ENCODE measurements at places on chromosomes 1 and 21. TPM values are rescaled to one million over a fixed set of nuclear protein-coding genes. Genes with fewer than 3 reads are reported as not detected.

The TFF1 gene
- not detected for total RNA-seq

- no peaks in the 10 kb centered on the region for H3K27me3 ChIP-seq
- H3K4me3 ChIP-seq: no peak overlapping the region
- H3K36me3 ChIP-seq: no peaks in the 10 kb centered on the region
- DNase-seq: no peak
Observed at GRCh38 chr21:31442339-31442738, 98.3 kb upstream of the TIAM1 start.

DNA sequence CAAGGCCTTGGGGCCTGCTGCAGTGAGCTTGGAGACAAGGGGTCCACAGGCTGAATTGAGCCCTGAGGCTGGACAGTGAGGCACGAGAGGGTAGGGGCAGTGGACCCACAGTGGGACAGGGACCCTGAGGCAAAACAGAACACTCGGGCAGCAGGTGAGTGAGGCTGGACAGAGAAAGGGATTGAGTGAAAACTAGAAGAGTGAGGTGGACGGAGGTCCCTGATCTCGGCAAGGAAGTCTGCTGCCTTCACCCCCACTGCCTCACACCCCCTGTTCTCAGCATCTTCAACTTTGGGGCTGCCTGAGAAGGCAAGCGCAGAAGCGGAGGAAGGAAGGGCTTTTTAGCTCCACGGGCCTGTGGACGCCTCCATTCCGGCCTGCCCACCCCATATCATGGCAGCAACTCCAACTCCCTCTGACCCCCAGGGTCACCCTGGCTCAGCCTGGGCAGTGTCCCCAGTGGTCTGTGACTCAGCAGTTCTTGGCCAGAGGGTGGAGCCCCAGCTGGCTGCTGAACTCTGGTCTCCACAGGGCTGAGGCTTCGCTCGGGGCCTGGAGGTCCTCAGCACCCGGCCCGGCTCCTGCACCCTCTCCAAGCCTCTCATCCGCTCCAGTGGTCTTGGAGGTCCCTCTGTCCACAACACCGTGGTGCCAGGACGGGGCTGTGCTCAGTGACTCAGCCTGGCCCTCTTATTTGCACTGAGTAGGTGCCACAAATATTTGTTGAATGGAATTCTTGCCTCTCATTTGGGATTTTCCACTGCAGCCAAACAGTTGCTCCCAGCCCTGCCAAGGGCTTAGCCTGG is 60.0 kb upstream of the EPS8L3 start:
- no peaks in the 10 kb centered on the region for H3K36me3 ChIP-seq
- H3K27ac ChIP-seq: peak overlapping the region; percentile 91
- peaks cover 68% of the 10 kb centered on the region for H3K4me1 ChIP-seq
- H3K27me3 ChIP-seq: no peaks in the 10 kb centered on the region
- peak; percentile 77 for DNase-seq

DNA sequence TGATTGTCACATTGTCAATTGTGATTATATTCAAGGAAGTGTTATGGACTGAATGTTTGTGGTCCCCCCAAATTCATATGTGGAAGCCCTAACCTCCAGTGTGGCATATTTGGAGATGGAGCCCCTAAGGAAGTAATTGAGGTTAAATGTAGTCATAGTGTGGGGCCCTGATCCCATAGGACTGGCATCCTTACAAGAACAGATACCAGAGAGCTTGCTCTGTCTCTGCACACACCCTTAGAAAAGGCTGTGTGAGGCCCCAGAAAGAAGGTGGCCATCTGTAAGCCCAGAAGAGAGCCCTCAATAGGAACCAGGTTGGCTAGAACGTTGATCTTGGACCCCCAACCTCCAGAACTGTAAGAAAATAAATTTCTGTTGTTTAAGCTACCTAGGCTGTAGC is 28.1 kb downstream of the VANGL1 start:
- peaks cover 19% of the 10 kb centered on the region for H3K4me1 ChIP-seq
- H3K27ac ChIP-seq: no peak overlapping the region
- H3K36me3 ChIP-seq: peaks cover 16% of the 10 kb centered on the region
- no peaks in the 10 kb centered on the region for H3K27me3 ChIP-seq
- DNase-seq: peak; percentile 45

GRCh38 chr1:32806910-32807523 is 10.1 kb downstream of the YARS1 start:
- no peak overlapping the region for H3K27ac ChIP-seq
- H3K4me1 ChIP-seq: no peaks in the 10 kb centered on the region
- H3K27me3 ChIP-seq: no peaks in the 10 kb centered on the region
- H3K36me3 ChIP-seq: peaks cover 62% of the 10 kb centered on the region
- no peak for DNase-seq

GRCh38 chr1:180343921-180344769 is 114.1 kb downstream of the LHX4 start:
- H3K4me3 ChIP-seq: no peak overlapping the region
- H3K27me3 ChIP-seq: no peaks in the 10 kb centered on the region
- DNase-seq: peak; percentile 42

DNA sequence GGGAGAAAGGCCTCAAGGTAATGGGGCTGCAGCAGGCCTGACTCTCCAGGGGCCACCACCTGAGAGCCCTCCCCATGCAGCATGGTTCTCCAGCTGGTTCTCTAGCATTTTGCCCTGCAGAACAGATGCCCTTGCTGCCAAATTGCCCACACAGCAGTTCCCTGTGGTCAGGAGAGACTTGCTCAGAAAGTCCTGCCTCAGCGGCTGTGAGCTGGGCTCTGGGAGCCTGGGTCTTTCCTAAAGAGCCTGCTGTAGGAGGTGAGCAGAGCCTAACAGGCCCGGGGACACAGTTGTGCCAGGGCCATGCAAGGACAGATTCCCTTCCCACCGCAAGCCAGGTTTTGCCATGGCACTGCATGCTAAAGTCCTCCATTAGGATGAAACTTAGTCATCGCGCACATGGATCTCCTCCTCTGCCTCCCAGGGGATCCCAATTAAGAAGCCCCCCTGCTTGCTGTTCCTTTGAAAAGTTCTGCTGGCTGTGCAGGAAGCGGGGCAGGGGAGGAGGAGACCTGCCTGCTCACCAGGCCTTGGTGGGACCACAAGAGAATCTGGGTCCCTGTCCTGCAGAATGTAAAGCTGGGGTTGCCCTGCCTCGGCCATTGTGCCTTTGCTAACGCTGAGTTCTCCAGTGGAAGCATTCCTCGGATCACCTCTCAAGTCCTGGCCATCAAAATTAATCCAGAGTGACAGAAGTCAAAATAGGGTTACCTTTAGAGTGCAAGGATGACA is 21.4 kb downstream of the TEX35 start:
- H3K27ac ChIP-seq: no peak overlapping the region
- no peak for DNase-seq
- H3K27me3 ChIP-seq: no peaks in the 10 kb centered on the region
- H3K4me3 ChIP-seq: no peak overlapping the region
- H3K4me1 ChIP-seq: peaks cover 43% of the 10 kb centered on the region
